T-helper 17 cell (primary cell): ENCODE measurements at places on chromosomes 5 and 9.

DNA sequence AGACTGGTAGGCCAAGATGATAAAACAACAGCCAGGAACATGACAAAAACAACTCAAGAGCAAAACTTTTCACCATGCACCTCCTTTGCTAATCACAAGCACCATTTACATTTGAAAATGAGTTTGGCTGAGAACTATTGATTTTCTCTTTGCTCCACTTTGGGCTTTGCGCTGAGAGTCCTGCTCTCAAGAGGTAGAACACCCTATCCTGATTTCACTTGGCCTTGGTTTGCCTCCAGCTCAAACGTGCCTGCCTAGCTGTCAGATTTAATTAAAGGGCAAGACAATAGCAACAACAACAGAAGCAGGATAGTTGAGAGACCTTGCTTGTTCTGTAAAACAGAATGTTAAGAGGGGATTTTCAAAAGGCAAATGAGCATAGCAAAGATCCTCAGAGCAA, 128.2 kb upstream of the ASTN2 start:
- DNase-seq: no peak

- no peak for DNase-seq
Measured at GRCh38 chr9:7089406-7090193, 331.8 kb downstream of the KDM4C start.

DNA sequence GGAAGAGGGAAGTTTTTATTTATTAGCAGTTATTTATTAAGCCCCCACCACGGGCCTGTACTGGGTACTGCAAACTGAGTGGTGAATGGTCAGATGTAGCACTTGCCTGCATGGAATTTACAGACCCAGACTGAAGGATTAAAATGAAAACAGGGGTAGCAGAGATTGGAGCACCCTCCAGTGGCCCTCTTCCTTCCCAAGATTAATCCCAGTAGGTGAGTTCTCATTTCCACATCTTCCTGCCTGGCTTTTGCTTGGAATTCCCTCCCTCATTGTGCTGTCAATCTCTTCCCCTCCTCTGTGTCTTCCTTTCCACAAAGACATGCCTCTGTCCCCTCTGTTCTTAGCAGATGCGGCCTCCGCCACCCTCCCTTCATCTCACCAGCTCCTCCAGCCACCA, 39.2 kb downstream of the MVB12B start:
- no peak for DNase-seq

- DNase-seq: no peak
Measured at GRCh38 chr9:21506626-21507482, 24.7 kb upstream of the IFNE start.

GRCh38 chr9:17832812-17833211, 253.9 kb downstream of the SH3GL2 start:
- no peak for DNase-seq

DNA sequence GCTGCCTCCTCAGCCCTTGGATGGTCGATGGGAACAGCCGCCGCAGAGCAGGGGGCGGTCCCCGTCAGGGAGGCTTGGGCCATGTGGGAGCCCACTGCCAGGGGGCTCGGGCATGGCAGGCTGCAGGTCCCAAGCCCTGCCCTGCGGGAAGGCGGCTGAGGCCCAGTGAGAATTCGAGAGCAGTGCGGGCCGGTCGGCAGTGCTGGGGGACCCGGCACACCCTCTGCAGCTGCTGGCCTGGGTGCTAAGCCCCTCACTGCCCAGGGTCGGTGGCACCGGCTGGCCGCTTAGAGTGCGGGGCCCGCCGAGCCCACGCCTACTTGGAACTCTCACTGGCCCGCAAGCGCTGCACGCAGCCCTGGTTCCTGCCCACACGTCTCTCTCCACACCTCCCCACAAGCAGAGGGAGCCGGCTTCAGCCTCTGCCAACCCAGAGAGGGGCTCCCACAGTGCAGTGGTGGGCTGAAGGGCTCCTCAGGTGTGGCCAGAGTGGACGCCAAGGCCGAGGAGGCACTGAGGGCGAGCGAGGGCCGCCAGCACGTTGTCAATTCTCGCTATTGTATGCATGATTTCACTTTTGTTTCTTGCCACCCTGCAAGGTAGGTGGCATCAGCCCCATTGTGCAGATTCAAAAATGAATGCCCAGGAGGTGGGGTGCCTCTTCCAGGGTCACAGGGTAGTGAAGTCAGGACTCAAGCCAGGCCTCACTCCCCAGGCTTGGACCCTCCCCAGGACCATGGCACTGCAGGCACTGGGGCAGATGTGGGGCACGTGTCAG, 48.6 kb downstream of the COL15A1 start:
- no peak for DNase-seq

- DNase-seq: no peak
Measured at GRCh38 chr9:36278243-36278642, 20.0 kb upstream of the GNE start.

GRCh38 chr5:35881758-35882157, 25.1 kb downstream of the IL7R start:
- no peak for DNase-seq

- DNase-seq: no peak
Measured at GRCh38 chr9:127444283-127444920, 6.8 kb downstream of the RPL12 start.

DNA sequence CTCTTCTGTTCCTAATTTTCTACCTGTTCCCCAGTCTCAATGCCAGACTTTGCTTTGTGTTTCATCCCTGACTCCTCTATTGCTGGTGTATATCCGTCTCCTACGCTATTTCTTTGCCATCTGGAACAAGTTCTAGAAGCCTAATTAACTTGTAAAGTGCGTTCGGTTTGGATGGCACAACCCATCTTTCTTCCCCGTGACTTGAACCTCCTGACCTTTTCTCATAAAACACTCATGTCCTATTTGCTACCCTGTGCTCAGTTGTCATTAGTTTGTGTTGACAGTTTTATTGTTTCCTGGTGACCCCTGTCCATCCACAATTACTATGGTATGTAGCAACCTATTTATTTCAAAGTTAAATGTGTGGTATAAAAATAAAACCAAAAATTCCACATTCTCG, 323.5 kb downstream of the TLE4 start:
- DNase-seq: no peak

- no peak for DNase-seq
Measured at GRCh38 chr5:90135779-90136378, 273.7 kb downstream of the CETN3 start.

DNA sequence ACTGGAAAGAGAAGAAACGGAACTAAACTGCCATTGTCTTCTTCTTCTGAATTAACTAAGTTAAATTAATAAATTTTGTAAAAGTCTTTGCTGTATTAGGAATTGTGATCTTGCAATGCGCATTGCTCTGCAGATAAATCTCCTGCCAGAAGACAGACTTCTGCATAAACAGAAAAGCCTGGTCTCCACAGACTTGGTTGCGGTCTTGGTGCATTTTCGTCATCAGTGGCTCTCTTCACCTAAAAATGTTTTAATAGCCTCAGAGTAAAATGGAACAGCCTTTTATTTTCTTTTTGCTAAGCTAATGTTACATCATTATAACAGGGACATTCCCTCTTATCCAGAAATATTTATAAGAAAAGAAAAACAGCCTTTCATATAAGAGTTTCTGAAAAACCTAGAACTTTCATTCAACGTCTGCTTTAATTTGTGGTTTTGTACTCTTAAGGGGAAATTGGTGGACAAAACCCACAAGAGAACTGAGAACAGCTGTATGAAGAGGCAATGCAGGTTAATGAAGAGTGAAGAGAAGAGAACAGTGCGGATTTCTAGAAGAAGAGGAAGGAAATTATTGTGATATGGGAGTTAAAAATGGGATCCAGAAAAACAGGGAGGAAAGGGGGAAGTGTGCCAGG, 10.1 kb downstream of the IFNA5 start:
- no peak for DNase-seq

DNA sequence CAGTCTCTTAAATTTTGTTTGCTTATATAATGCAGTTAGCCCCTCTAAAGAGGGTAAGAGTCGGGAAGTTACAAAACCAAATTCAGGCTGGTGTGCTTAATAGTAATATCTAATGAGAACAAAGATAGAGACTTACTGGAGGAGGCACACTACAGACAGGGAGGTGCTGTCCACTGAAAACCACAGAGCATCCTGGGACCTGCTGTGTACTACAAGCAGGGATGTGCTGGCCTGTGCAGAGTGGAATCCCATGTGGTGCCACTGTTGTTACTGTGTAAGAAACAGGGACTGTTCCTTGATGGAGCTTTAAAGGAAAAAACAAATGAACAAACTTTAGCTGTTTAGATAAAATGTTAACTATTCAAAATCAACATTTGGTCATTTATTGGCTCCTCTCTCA, 42.4 kb downstream of the RNF38 start:
- no peak for DNase-seq

- DNase-seq: no peak
Measured at GRCh38 chr9:13269589-13270452, 9.7 kb downstream of the MPDZ start.

- DNase-seq: no peak
Measured at GRCh38 chr5:110032376-110032775, 342.6 kb downstream of the MAN2A1 start.

DNA sequence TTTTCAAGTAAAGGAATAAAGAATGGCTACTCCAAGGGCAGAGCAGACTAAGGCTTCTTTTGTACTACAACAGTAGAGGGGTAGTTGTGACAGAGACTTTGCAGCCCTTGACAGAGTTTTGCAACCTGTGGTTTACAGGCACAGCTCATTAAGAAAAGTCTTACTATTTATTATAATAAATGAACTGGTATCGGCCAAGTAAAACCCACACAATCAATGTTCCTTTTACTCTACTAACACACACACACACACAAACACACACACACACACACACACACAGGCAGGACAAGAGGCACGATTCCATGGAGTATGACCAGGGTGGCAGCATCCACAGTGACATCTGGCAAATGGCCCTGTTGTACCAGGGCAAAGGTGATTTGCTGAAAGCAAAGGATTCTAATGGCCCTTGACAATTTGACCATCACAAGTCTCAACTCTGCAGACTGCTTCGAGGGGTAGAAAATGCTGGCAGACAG, 59.1 kb upstream of the GOLPH3 start:
- no peak for DNase-seq

GRCh38 chr9:94083384-94083783, 880 bp upstream of the PTPDC1 start:
- DNase-seq: no peak

GRCh38 chr9:92132501-92132900, 17.3 kb upstream of the SPTLC1 start:
- DNase-seq: no peak

DNA sequence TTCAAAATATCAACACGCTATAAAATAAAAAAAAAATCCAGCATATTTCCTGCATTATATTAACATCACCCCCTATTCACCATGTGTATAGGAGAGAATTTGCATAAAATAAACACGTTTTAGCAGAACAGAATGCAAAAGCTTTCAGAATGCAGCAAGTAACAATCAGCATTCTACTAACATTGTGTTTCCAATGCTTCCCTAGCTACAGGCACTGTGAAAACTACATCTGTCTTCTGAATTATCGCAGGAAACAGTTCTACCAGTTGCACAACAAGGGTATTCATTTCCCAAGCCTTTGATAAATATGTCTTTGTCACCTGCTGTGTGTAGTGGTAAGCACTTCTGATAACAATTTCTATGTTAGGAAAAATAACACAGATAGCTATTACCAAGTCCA, 1015.8 kb downstream of the CDH18 start:
- DNase-seq: no peak

DNA sequence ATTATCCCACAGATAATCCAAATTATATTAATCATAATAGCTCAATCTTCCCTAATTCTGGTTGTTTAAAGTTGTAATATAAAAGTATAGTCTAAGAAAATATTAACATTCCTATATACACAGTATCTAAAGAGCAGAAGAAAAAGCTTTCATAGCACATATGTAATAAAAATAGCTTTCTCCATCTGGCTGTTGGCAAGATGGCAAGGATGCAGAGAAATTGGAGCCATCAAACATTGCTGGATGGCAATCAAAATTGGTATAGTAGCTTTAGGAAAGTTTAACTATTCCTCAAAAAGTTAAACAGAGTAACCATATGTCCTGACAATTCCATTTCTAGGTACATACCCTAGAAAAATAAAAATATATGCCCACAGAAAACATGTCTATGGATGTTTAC, 66.8 kb downstream of the TBCA start:
- DNase-seq: no peak

GRCh38 chr5:173751266-173751600, 134.8 kb upstream of the BOD1 start:
- no peak for DNase-seq

DNA sequence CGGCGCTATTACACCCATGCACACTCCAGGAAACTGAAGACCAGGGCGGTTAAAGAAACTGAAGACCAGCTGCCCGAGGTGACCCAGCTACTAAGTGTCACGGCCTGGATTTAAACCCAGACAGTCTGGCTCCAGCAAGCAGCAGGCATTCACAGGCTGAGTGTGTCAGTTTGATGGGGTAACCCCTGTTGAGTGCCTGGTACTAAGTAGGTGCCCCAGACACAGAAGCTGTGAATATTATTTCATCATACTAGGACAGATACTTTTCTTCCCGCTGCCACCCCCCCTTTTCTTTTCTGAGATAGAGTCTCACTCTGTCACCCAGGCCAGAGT, 7.3 kb downstream of the ENG start:
- no peak for DNase-seq

DNA sequence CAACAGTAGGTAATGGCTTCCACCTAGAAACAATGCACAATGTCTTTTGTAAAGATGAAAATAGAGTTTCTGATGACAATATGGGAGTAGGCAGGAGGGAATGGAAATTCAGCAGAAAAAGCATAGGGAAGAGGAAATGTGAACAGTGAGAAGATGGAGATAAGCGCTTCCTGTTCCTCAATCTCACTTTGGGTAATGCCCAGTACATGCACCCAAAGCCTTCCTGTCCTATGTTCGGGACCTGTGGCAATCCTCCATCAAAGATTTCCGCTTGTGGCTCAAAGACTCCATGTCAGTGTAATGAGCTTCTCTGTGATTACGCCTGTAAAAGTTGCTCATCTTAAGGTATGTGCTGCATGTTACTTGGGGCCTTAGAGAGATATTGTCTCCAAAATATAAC, 2.7 kb downstream of the UGT3A1 start:
- DNase-seq: no peak

DNA sequence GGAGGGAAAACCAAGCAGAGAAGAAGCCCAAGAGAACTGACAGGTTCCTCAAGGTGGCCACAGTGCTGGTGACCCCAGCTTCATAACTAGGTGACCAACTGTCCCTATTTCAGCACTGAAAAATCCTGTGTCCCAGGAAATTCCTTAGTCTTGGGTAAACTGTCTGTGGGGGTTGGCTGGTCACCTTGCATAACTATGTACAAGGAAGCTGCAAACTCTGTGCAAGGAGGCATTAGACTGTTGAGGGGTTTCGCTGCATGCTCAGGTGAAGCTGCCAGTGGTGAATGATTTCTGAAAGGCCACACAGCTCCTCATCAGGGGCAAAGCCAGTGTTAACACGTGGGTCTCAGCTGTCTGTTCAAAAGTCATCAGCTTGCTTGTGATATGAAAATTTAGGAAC, 36.9 kb downstream of the PCSK5 start:
- DNase-seq: no peak

GRCh38 chr5:68953875-68954617, 139.8 kb upstream of the SLC30A5 start:
- no peak for DNase-seq

GRCh38 chr9:91783411-91783810, 166.6 kb downstream of the ROR2 start:
- DNase-seq: no peak
